ENCODE measurements at places on chromosomes 11 and 22. TPM values are rescaled to one million over a fixed set of nuclear protein-coding genes. Genes with fewer than 3 reads are reported as not detected.
A peak's percentile ranks its signal among the peaks of the same experiment; 100 is the strongest.

The TMEM191B gene
- 3.5 TPM for total RNA-seq

The FXYD2 gene
- total RNA-seq, result 4.0 TPM

The SMTNL1 gene
- not detected for total RNA-seq

The UBQLNL gene
- 0.32 TPM for total RNA-seq

The SOX10 gene
- not detected for total RNA-seq

The CALCA gene
- not detected for total RNA-seq

GRCh38 chr22:29604076-29604360 lies 585 bp downstream of the NF2 start:
- peaks cover 3% of the 10 kb centered on the region for H3K36me3 ChIP-seq
- no peaks in the 10 kb centered on the region for H3K27me3 ChIP-seq
- DNase-seq, result no peak
- H3K4me1 ChIP-seq, result peaks cover 20% of the 10 kb centered on the region
- peak overlapping the region; percentile 88 for H3K27ac ChIP-seq

- no peak overlapping the region for H3K4me3 ChIP-seq
- H3K27me3 ChIP-seq, result no peaks in the 10 kb centered on the region
- H3K4me1 ChIP-seq, result no peaks in the 10 kb centered on the region
- no peaks in the 10 kb centered on the region for H3K36me3 ChIP-seq
Observed at GRCh38 chr11:105968021-105968697, 53.9 kb downstream of the MSANTD4 start.

- H3K36me3 ChIP-seq, result no peaks in the 10 kb centered on the region
- peak overlapping the region; percentile 54 for H3K4me3 ChIP-seq
- H3K27ac ChIP-seq, result peak overlapping the region; percentile 84
- H3K4me1 ChIP-seq, result peaks cover 46% of the 10 kb centered on the region
Observed at GRCh38 chr22:46738647-46739093, 618 bp upstream of the CERK start.

GRCh38 chr11:70290361-70291065 lies 20.0 kb downstream of the PPFIA1 start:
- DNase-seq, result no peak
- H3K4me1 ChIP-seq, result no peaks in the 10 kb centered on the region
- H3K36me3 ChIP-seq, result peaks cover 47% of the 10 kb centered on the region
- H3K27me3 ChIP-seq, result no peaks in the 10 kb centered on the region
- H3K4me3 ChIP-seq, result no peak overlapping the region

GRCh38 chr11:134846328-134847082 lies 434.5 kb upstream of the B3GAT1 start:
- no peak overlapping the region for H3K4me3 ChIP-seq
- H3K36me3 ChIP-seq, result no peaks in the 10 kb centered on the region
- no peak for DNase-seq

- H3K36me3 ChIP-seq, result peaks cover 18% of the 10 kb centered on the region
- DNase-seq, result no peak
- H3K4me1 ChIP-seq, result no peaks in the 10 kb centered on the region
- no peak overlapping the region for H3K27ac ChIP-seq
- H3K4me3 ChIP-seq, result no peak overlapping the region
- H3K27me3 ChIP-seq, result no peaks in the 10 kb centered on the region
Observed at GRCh38 chr11:75013051-75013450, 24.3 kb downstream of the NEU3 start.

- H3K27me3 ChIP-seq, result no peaks in the 10 kb centered on the region
- H3K4me1 ChIP-seq, result no peaks in the 10 kb centered on the region
- no peak for DNase-seq
- H3K36me3 ChIP-seq, result no peaks in the 10 kb centered on the region
- no peak overlapping the region for H3K4me3 ChIP-seq
Observed at GRCh38 chr11:120746836-120747609, 235.5 kb downstream of the GRIK4 start.

- no peak for DNase-seq
- no peak overlapping the region for H3K4me3 ChIP-seq
- no peaks in the 10 kb centered on the region for H3K27me3 ChIP-seq
- H3K4me1 ChIP-seq, result no peaks in the 10 kb centered on the region
- H3K36me3 ChIP-seq, result peaks cover 81% of the 10 kb centered on the region
- no peak overlapping the region for H3K27ac ChIP-seq
Observed at GRCh38 chr11:68927280-68928135, 23.8 kb downstream of the IGHMBP2 start.

DNA sequence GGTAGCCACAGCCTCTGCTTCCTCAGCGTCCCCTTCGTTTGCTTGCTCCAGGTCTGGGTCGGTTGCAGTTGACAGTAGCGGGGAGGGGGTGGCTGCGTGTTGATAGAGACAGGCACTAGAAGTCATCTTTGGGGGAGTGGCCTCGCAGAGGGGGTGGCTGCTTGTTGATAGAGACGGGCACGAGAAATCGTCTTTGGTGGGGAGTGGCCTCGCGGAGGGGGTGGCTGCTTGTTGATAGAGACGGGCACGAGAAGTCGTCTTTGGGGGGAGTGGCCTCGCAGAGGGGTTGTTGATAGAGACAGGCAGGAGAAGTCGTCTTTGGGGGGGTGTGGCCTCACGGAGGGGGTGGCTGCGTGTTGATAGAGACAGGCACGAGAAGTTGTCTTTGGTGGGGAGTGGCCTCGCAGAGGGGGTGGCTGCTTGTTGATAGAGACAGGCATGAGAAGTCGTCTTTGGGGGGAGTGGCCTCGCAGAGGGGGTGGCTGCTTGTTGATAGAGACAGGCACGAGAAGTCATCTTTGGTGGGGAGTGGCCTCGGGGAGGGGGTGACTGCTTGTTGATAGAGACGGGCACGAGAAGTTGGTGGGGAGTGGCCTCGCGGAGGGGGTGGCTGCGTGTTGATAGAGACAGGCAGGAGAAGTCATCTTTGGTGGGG lies 328.3 kb downstream of the TBC1D22A start:
- no peaks in the 10 kb centered on the region for H3K27me3 ChIP-seq
- H3K36me3 ChIP-seq, result no peaks in the 10 kb centered on the region
- peaks cover 9% of the 10 kb centered on the region for H3K4me1 ChIP-seq

- no peak for DNase-seq
- peak overlapping the region; percentile 66 for H3K4me3 ChIP-seq
- H3K27me3 ChIP-seq, result no peaks in the 10 kb centered on the region
- H3K27ac ChIP-seq, result peak overlapping the region; percentile 98
- peaks cover 27% of the 10 kb centered on the region for H3K4me1 ChIP-seq
Observed at GRCh38 chr22:50581950-50582492, 628 bp downstream of the CHKB start.

DNA sequence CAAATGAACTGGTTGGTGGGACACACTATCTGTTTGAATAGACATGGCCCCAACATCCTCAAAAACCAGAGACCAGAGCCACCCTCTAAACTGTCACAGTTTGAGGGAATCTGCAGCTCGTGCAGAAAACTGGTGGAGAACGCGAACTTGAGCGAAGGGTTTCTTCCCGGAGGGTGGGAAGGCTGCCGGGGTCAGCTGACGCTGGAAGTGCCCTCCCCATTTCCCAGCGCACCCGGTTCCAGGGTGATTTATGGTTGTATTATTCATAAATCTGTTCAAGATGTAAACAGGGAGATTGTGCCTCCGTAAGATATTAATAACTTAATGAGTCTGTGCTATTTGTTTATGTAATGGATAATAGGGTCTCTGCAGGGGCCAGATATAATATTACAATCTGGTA lies 1396.7 kb downstream of the BRD1 start:
- no peak overlapping the region for H3K27ac ChIP-seq
- no peak for DNase-seq
- H3K27me3 ChIP-seq, result no peaks in the 10 kb centered on the region
- no peaks in the 10 kb centered on the region for H3K36me3 ChIP-seq

DNA sequence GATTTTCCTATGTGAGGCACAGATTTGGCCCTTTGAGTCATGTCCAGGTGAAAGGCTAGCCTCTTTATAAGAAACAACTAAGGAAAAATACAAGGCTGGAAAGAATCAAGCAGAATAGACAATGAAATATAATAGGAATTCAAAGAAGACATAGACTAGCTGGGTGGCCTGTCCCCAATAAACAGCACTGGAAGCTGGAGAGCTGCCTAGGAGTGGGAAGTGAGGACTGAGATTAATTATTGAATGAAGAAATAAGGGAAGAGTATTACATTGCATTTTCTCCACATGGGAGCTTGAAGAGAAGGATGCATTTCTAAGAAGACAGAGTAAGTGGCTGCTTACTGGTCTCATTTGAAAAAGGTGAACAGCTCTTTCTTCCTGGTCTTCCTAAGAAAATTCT lies 100.0 kb downstream of the CCDC34 start:
- no peaks in the 10 kb centered on the region for H3K4me1 ChIP-seq
- no peaks in the 10 kb centered on the region for H3K36me3 ChIP-seq
- no peak overlapping the region for H3K4me3 ChIP-seq
- no peak for DNase-seq
- no peak overlapping the region for H3K27ac ChIP-seq
- no peaks in the 10 kb centered on the region for H3K27me3 ChIP-seq

DNA sequence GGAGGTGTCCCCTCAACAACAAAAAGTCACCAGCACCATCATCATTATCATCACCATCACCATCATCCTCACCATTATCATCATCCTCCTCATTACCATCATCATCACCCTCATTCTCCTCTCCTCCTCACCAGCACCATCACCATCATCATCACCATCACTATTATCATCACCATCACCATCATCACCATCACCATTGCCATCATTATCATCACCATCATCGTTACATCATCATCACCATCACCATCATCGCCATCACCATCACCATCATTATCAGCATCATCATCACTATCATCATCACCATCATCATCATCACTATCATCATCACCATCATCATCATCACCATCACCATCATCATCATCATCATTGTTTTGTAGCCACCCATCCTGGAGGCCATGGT lies 212.6 kb downstream of the MN1 start:
- no peak for DNase-seq
- H3K4me1 ChIP-seq, result no peaks in the 10 kb centered on the region
- no peak overlapping the region for H3K4me3 ChIP-seq
- H3K36me3 ChIP-seq, result no peaks in the 10 kb centered on the region

DNA sequence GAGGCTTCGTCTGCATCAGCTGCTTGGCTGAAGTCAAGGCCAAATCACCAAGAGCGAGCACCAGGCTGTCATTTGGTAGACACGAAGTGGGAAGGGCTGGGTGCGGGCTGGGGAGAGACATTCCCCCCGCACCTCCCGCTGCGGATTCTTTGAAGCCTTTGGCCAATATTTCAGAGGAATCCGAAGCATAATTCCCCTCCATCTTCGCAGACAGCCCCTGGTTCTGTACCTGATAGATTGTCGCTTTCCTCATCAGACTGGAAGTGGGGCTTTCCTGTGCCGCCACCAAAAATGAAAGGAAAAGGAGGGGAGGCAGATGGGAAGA lies 15.3 kb downstream of the BLID start:
- H3K36me3 ChIP-seq, result no peaks in the 10 kb centered on the region
- H3K4me3 ChIP-seq, result no peak overlapping the region
- H3K27me3 ChIP-seq, result peaks cover 22% of the 10 kb centered on the region
- DNase-seq, result no peak
- peaks cover 3% of the 10 kb centered on the region for H3K4me1 ChIP-seq

DNA sequence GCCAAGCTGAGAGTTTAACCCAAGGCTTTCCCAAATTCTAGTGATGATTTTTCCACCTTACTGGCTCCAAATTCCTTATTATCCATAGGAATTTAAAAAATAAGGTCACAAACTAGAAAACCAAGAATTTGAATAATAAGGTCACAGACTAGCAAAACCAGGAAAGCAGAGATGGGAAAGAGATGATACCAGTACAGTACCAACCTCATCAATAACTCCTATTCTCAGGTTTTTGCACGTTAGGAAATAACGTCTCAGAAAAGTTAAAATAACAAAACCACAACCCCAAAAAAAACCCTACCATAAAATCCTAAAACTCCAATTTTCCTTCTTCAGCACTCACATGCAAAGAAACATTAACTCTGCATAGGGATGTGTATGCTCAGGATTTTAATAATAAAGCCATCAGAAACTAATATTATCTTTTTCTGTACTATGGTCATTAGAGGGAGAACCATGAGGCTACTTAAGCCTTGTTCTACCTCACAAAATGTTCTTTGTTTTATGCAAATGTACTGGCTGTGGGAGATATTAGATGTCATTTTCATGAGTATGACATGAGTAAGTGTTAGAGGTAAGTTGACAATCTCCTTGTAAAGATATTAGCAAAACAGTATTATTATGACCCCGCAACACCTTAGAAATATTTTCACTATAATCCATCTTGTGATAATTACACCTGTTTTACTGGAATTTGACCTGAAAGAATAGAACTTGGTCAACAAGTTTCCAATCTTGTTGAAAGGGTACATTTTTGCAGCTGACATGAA lies 16.1 kb upstream of the EED start:
- no peak for DNase-seq
- no peak overlapping the region for H3K4me3 ChIP-seq
- H3K36me3 ChIP-seq, result no peaks in the 10 kb centered on the region
- no peaks in the 10 kb centered on the region for H3K27me3 ChIP-seq
- no peaks in the 10 kb centered on the region for H3K4me1 ChIP-seq

- no peaks in the 10 kb centered on the region for H3K27me3 ChIP-seq
- H3K27ac ChIP-seq, result peak overlapping the region; percentile 55
- peaks cover 18% of the 10 kb centered on the region for H3K4me1 ChIP-seq
- no peaks in the 10 kb centered on the region for H3K36me3 ChIP-seq
Observed at GRCh38 chr11:34234086-34234740, 123.6 kb downstream of the ABTB2 start.

GRCh38 chr22:20087319-20088262 lies 7.5 kb downstream of the DGCR8 start:
- H3K4me3 ChIP-seq, result no peak overlapping the region
- peaks cover 69% of the 10 kb centered on the region for H3K36me3 ChIP-seq
- H3K4me1 ChIP-seq, result peaks cover 51% of the 10 kb centered on the region
- H3K27ac ChIP-seq, result no peak overlapping the region

- DNase-seq, result no peak
- no peaks in the 10 kb centered on the region for H3K27me3 ChIP-seq
- peaks cover 9% of the 10 kb centered on the region for H3K36me3 ChIP-seq
- no peak overlapping the region for H3K27ac ChIP-seq
- H3K4me3 ChIP-seq, result no peak overlapping the region
Observed at GRCh38 chr11:117192401-117192875, 6.7 kb upstream of the TAGLN start.

DNA sequence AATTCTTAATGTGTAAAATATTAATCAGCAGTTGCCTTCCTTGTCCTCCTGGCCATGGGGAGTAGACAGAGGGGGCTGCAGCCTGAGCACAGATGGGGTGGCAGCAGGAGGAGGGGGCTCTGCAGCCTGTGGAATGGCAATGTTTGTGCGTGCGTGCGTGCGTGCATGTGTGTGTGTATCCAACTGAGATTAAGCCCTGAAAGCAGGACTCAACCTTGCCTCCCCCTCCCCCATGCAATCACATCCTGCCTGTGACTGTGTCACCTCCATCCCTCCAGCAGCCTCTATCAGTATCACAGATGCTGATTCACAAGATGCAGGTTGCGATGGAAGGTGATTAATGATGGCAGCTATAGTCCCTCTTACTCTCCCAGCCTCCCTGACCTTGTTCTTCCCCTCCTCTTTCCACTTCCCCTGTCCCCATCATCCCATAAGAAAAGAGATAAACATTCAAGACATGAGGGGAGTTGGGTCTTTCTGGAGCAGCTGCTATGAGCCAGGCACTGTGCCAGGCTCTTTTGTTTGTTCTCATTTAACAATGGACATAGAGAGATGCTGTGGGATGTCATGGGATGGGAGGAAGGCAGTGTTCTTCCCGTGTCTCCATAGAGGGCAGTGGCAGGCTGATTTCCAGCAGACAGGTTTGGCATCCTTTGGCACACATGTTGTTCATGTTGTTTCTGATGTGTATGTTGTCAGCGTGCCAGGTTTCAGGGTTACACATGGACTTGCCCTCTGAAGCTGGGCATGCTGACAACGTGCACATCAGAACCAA lies 43.8 kb upstream of the NECTIN1 start:
- DNase-seq, result no peak
- no peaks in the 10 kb centered on the region for H3K4me1 ChIP-seq
- no peaks in the 10 kb centered on the region for H3K27me3 ChIP-seq

Data from CD4-positive, CD25-positive, alpha-beta regulatory T cell (primary cell).